NCI-H187 treated with DMSO at 0.1 percent for 48 hours (cell line): ENCODE measurements at places on chromosomes 3 and 15.
A peak's percentile ranks its signal among the peaks of the same experiment; 100 is the strongest.

DNA sequence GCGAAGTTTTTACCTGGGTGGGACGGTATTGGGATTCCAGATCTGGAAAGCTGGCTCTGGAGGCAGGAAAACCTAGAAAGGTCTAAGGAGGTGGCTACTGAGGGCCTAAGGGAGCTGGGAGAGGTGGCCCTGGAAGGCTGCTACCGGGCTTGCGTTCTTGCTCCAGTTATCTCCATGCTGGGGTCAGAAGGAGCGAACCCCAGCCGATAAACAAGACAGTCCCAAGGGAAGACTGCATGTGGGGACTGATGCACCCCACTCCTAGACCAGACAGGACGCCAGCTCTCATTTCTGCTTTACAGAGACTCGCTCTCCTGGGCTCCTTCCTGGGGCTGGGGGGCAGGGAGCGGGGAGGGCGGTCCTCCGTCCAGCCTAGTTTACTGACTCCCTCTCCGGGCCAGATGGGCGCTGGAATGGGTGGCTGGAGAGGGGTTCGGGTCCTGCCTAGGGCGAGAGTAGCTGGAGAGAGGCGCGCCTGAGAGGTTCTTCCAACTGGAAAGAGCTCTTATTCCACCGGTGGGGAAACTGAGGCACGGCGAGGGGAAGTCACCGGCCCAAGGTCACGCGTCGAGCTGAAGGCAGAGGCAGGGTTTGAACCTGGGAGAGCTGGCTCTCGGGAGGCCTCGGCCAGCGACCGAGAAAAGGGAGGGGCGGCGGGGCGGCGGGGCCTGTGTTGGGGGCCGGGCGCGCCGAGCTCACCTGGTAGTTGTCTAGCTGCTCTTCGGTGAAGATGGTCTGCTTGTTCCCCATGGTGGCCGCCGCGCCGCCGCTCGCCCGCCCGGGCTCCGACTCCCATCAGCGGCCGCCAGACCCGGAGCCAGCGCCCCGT is 565 bp downstream of the CIB2 start:
- no peak for DNase-seq

GRCh38 chr15:71151081-71151480 is 35.8 kb downstream of the THSD4 start:
- DNase-seq: no peak

DNA sequence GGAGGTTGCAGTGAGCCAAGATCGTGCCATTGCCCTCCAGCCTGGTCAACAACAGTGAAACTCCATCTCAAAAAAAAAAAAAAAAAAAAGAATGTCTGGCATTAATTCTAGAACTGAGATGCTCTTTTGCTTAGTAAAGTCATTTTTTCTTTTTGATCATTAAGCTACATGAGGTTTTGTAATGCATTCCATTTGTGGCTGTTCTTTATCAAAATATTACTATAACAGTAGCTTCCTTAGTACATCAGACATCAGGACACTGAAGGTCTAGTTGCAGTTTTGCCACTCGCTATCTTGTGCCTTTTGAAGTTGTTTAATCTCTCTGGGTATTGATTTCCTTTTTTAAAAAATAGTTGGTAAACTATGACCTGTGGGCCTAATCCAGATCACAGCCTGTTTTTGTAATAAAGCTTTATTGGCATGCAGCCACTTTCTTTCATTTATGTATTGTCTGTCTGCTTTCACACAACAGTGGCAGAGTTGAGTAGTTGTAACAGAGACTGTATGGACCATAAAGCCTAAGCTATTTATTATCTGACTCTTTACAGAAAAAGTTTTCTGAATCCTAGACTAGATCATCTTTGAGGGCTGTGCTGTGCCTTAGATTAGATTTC is 76.6 kb downstream of the SLC25A26 start:
- no peak for DNase-seq

DNA sequence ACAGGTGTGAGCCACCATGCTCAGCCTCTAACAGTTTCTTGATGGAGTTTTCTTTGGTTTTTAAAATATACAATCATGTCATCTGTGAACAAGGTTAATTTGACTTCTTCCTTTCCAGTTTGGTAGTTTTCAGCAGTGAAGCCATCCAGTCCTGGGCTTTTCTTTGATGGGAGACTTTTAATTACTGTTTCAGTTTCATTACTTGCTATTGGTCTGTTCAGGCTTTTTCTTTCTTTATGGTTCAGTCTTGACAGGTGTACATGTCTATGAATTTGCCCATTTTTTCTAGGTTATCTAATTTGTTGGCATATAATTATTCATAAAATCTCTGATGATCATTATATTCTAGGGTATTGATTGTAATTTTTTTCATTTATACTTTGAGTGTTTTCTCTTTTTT is 36.8 kb downstream of the PFN2 start:
- no peak for DNase-seq

DNA sequence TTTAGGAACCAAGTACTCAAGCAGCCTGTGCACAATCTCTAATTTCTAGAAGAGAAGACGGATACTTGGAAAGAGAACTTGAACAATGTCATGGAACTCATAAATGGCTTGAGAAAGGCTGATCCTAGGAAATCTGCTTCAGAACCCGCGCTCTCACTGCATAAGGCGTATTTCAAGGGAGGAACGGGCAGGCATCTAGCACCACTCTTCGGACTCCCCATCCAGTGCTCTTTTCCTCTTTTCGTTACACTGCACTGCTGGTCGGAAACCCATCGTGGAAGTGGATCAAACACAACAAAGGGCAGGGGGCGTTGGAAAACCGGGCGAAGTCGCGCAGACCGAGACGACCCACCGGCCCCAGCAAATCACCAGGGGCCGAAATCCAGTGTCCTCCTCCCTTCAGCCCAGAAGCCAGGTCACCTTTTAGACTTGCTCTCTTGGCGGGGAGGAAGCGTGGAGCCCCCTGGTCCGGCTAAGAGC is 539 bp upstream of the TLNRD1 start:
- no peak for DNase-seq

GRCh38 chr3:160162440-160162839 is 62.8 kb upstream of the C3orf80 start:
- no peak for DNase-seq

GRCh38 chr3:52792961-52793695 is 1.5 kb upstream of the ITIH3 start:
- no peak for DNase-seq

DNA sequence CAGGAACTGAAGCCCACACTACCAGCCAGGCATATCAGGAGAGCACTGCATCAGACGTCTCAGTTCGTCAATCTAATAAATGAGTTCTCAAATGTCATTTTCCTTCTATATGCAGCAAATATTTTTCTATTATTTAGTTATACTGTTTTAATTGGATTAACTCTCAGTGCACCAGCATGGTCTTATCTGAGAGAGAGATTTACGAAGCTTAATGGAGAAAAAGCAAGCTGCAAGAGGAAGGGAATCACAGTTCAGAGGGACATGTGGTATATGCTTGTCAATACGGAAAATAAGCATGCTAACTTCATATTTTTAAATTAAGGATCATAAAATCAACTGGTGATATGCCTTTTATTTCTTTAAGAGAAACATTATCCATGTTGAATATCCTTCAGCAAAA is 213.1 kb upstream of the NECTIN3 start:
- no peak for DNase-seq

- no peak for DNase-seq
These were observed 348.4 kb upstream of the THBS1 start for GRCh38 chr15:39232512-39232911.

DNA sequence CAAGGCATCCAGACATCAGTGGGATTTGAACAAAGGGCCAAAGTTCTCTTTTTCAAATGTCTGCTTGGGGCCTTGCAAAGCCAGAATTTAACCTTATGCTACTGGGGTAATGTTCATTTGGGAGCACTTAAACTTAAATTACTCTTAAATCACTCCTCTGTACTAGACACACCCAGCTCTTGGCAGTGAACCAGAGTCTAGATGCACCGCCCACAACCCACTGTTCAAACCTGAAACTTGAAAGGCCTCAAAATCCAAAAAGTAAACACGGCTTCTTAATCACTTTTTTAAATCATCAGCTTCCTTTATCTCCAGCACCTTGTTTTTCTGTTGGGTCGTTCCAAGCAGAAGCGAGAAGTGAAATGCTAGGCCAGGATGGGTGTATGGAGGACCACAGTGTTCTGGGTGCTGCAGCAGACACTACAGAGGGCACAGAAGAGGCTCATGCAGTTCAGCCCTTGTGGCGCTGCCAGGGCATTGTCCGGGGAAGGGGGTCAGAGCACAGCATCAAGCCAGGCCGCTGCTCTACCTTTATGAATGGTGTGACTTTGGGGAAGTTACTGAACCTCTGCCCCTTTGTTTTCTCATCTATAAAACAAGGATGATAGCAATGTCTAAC is 28.8 kb downstream of the MECOM start:
- no peak for DNase-seq

DNA sequence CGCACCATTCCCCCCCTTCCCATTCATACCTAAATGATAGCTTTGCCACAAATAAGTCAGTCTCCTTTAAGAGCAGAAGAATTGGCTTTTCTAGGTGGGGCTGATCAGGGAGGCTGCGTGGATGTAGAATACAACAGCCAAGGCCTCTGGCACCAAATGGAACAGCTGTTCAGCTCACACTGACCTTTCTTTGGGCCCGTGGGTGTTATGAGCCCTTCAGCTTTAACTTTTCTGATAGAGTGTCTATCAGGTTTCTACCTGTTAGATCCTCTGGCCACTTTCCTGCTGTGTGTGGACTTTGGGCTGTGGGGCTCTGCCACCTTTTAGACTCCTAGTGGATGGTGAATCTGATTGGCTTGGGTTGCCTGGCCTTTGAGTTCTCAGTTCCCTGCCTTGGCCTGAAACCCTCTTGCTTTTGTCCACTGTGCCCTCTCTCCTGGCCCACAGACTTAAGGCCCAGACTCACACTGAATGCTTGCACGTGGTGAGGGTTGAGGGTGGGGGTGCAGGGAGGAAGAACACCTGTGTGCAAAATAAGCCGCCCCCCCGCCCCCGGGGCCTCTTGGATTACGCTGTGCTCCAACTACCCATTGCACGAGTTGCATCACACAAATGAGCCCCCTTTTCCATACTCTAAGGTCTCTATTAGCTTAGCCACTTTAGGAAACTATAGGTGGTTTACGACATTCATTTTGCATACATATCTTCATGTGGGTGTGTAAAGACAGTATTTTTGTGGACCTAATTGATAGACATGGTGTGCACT is 1.3 kb upstream of the RFX7 start:
- no peak for DNase-seq

DNA sequence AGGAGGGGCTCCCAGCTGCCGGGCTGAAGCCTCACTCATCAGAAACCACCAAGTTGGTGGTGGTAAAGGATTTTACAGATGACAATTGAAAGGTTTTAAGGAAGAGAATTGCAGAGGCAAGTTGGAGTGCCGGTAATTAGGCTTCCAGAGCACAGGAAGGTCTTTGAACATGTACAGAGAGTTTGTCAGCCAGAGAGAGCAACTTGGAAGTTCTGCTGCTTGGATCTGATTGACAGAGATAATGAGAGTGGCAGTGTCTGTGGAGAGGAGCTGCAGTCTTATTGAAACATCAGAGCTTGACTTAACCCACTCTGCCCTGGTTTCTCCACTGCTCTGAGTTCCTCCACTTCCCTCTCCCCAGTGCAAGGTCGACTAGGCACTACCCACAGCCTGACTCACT is 448.6 kb downstream of the EPHB1 start:
- peak; percentile 42 for DNase-seq

DNA sequence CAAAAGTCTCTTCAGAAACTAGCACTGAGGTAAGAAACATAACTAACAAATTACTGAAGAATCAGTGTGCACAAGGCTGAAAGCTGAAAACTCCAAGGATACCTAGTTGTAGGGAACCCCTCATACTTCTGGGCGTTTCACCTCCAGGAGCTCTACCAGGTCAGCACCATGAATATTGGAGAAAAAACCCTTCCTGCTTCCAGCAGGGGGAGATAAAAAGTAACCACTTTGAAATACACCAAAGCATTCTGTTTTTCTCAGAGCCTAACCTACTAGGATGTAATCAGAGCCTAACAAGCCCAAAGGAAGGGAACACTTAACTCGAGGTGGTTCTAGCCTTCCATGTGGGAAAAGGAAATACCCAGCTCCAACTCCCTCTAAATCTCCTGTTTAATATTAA is 175.8 kb upstream of the MME start:
- no peak for DNase-seq

GRCh38 chr15:67358812-67359211 is 104.2 kb downstream of the IQCH start:
- no peak for DNase-seq

- no peak for DNase-seq
These were observed 2.2 kb upstream of the HES1 start for GRCh38 chr3:194133661-194134230.

DNA sequence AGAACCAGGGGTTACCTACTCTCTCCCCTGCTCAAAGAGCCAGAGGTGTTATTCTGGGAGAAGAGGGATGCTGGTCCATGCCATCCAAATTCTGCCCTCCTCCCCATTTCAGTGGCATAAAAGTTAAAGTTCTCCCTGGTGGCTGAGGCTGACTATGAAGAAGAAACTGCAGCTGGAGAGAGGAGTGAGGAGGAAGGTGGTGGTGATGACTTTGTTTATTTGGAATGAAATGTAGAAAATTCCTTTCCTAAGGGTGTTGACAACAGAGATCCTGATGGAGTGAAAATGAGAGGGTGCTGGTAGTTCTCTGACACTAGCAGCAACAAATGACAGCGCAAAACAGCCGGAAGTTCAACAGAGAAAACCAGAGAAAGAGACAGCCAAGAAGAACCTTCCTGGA is 100.4 kb downstream of the PCCB start:
- DNase-seq: no peak

DNA sequence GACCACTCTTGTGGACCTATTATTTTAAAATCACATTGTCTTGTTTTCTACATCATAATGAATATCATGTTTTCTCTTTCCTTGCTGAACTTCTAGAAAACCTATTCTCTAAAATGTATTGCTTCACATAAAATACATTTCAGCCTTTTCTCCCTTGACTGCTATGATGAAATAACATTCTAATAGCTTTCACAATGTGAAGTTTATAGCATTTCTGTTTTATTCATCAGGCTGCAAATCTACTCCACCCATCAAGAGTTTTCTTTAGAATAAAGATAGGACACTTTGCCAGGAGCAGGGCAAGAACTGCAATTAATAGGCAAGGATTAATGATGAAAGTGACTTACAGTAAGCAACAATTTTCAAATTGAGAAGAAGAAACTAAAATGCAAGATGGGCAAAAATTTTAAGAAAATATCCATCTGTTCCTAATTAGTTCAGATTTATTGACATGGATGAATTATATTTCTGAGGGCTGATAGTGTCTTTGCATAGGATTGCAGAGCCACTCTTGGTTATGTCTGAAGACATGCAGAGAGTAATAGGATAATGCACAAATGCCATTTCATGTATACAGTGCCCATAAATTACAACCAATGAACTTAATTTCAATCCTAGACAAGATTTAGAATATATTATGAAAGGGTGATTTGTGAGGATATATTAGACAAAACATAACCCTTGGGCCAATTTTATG is 21.7 kb downstream of the LEKR1 start:
- no peak for DNase-seq

GRCh38 chr3:55579496-55579895 is 92.4 kb upstream of the WNT5A start:
- no peak for DNase-seq
